ENCODE measurements at places on chromosomes 1 and 21.

GRCh38 chr1:119115736-119116135 lies 24.7 kb downstream of the WARS2 start:
- DNase-seq, result no peak

GRCh38 chr1:40064797-40065499 lies 24.4 kb downstream of the CAP1 start:
- DNase-seq, result peak; percentile 85

DNA sequence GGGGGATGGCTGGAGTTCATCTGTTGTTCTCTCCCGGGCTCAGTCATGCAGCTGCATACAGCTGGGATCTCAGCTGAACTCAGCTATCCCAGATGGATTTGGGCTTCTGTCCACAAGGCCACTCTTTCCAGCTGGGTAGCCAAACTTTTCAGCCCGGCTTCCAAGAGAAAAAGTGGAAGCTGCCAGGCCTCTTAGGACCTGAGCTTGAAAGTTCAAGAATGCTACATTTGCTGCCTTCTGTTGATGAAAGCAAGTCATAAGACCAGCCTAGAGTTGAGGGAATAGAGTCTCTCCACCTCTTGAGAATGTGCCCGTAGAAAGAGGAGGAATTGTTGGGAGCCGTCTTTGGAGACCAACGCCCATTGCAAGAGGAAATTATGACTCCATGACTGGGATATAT lies 95.3 kb downstream of the C1orf21 start:
- no peak for DNase-seq

GRCh38 chr21:30552782-30553181 lies 8.3 kb downstream of the KRTAP19-7 start:
- DNase-seq, result no peak

Data from common myeloid progenitor, CD34-positive (primary cell).